ENCODE measurements at places on chromosomes 7 and 10.

DNA sequence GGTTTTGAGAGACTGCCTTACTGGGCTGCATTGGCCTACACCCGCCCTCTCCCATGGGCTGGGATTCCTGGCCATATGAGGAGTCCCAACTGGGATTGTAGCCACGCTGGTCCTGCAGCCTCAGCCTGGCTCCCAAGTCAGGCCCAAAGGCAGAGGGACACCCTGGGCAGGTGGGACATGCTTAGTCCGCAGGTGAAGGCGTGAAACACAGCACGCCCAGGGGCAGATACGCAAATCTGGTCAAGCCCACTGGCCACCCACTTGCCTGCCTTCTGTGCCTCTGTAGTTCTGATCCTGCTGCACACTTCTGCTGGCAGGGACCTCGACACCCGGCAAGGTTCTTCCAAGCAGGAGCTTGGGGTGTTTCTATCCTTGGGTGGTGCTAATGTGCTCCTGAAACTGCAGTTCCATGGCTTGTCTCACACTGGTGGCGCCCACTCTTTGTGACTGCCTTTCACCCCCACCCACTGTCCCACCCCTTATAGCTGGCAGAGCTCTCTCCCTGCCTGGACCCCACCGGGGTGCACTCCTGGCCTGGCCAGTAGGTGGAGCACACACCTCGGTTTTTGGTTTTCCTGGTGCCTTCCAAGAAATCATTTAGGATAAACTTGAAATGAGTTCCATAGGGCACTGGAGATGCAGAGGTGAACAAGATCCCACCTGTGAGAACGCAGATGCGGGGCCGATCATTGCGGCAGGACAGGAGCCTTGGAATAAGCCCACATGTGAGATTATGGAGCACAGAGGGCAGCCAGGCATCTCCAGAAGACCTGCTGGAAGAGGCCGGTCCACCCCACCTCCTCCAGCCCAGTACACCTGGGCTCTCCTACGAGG, 47.9 kb downstream of the MKI67 start:
- DNase-seq = no peak

GRCh38 chr7:149475121-149476045, 14.5 kb upstream of the ZNF777 start:
- no peak for DNase-seq

GRCh38 chr7:31304446-31304845, 36.1 kb downstream of the NEUROD6 start:
- no peak for DNase-seq

- no peak for DNase-seq
Measured at GRCh38 chr7:26449175-26450165, 157.8 kb downstream of the SNX10 start.

DNA sequence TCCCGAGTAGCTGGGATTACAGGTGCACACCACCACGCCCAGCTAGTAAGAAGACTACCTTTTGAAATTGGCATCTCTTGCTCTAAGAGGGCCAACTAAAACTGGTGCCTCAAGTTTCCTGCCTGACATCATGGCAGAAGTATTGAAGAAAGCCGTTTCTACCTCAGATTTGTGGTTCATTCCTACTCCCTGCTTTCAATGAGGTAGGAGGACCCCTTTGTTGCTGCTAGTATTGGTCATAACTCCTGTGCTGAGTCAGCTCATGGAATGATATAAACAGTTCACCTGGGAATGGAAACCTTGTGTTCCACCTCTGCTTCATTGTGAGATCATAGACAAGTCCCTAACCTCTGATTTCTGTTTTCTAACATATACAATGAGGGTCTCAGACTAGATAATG, 82.8 kb downstream of the CDK6 start:
- DNase-seq = no peak

DNA sequence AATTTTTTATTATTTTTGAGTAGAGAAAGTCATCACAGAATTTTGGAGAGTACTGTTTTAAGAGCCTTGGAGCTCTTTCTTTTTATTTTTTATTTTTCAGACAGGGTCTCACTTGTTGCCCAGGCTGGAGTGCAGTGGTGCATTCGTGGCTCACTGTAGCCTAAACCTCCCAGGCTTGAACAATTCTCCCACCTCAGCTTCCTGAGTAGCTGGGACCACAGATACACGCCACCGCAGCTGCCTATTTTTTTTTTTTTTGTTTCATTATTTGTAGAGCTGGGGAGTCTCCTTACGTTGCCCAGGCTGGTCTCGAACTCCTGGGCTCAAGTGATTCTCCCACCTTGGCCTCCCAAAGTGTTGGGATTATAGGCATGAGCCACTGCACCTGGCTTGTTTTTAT, 10.6 kb downstream of the CPA4 start:
- DNase-seq = no peak

- DNase-seq = no peak
Measured at GRCh38 chr7:81960026-81960425, 190.2 kb upstream of the HGF start.

DNA sequence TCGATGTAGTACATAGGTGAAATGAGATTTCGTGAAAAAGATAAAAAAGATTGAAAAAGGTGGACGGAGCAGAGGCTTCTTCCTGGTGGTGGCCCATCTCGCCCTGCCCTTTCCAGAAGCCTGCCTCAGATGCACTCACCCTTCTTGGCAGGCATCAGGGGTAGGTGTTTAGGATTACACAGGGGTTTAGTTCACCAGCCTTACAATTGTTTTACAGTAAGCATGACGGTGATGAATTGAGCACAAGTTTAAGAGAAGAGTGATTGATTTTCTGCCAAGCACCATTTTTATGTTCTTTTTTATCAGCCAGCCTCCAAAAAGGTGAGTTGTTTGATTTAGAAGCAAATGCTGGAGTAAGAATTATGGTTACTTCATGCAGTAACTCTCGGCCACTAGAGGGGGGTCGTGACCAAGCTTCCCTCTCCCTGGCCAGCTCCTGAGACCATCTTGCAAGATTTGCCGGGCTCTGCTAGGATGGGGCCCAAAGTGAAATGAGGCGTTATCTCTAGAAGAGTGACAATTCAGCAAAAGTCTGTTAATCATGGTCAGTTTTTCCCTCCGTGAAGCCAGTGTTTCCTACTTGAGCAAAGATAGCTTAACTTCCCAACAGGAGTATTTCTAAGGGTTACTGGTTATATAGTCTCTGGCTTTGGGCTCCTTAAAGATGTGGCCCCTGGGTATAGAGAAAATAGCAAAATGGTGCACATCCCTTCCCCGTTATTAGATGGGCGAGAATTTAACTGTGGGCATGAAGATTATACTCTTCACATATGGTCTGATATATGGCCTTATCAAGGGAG, 228.8 kb downstream of the BMPER start:
- no peak for DNase-seq

GRCh38 chr10:44988957-44989585, 10.5 kb upstream of the DEPP1 start:
- no peak for DNase-seq

GRCh38 chr10:68233046-68233445, 1.1 kb upstream of the ATOH7 start:
- no peak for DNase-seq

Measured in natural killer cell (primary cell).